ENCODE measurements at places on chromosomes 16 and 17.

DNA sequence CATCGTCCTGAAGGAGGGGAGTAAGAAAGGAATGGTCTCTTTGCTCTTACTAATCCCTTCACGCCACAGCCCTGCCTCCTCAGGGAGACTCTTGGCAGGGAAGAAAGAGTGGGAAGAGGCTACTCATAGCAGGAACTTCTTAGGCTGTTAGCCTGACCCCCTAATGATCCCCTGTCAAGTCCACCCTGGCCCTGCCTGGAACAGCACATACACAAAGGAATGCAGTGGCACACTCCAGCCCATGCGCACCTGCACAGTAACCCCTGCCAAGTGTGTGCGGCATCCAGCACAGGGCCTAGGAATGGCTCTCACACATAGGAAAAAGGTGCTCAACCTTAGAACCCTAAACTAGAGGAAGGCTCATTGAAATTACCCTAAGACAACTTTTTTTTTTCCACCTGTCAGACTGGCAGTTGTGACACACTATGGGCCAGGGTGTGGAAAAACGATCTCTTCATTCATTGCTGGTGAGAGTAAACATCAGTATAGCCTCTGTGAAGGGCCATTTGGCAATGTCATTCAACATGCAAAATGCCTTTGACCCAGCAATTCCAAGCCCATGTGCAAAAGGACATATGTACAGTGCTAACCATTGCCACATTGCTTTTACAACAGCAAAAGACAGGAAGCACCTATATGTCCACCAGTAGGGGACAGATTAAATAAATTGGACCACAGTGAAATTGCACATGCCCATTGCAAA is 50.1 kb downstream of the PIMREG start:
- no peak for DNase-seq

- no peak for DNase-seq
Measured at GRCh38 chr17:73029991-73030390, 62.5 kb downstream of the SLC39A11 start.

- no peak for DNase-seq
Measured at GRCh38 chr16:86059253-86060171, 160.6 kb downstream of the IRF8 start.

- DNase-seq: no peak
Measured at GRCh38 chr17:76824093-76824492, 44.1 kb upstream of the MGAT5B start.

- no peak for DNase-seq
Measured at GRCh38 chr17:46025510-46026165, 26.6 kb downstream of the STH start.
